ENCODE measurements at places on chromosomes 2 and 18.

DNA sequence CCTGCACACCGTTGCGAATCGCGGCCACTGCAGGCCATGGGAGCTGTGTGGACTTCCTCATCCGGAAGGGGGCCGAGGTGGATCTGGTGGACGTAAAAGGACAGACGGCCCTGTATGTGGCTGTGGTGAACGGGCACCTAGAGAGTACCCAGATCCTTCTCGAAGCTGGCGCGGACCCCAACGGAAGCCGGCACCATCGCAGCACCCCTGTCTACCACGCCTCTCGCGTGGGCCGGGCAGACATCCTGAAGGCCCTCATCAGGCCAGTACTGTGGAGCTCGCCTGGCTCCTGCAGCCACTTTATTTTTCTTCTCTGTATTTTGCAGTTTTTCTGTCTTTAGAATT is 9.0 kb downstream of the ASB1 start:
- DNase-seq = no peak

GRCh38 chr2:113117541-113118262 is 9.7 kb upstream of the IL1RN start:
- DNase-seq = no peak

GRCh38 chr2:127721311-127721977 is 20.1 kb downstream of the SFT2D3 start:
- DNase-seq = no peak

DNA sequence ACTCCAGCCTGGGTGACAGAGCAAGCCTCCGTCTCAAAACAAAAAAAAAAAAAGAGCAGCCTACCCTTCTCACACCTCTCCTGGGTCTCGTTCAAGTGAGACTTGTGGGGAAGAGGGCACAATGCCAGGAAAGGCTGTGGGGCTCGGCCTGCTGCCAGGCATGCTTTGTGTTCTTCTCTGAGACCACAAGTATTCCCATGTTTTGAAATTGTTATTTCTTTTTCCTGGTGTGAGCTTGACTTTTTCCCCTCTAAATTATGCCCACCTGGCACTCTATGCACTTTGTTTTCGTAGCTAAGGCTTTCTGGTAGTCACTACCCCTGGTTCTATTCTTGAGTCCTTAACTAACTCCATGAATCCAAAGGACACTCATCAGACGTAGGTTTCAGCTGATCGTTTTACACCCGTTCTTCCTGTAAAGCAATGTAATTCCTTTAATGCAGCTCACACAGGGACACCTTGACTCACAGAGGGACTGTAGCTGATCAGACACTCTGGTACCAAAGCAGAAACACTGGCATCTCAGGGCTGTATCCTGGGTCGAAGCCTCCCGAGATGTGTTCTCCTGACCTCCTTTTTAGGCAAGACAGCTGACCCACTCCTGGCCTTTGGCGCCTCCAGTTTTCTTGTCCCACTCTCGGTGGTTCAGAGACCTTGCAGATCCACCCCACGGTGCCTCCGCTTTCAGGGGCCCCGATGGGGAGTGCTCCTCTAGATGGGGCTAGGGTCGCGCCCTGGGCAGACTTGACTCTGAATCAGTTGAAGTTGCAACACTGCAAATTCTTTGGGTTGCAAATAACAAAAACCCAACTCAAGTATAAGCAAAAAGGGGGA is 193.3 kb upstream of the AGAP1 start:
- DNase-seq = no peak

DNA sequence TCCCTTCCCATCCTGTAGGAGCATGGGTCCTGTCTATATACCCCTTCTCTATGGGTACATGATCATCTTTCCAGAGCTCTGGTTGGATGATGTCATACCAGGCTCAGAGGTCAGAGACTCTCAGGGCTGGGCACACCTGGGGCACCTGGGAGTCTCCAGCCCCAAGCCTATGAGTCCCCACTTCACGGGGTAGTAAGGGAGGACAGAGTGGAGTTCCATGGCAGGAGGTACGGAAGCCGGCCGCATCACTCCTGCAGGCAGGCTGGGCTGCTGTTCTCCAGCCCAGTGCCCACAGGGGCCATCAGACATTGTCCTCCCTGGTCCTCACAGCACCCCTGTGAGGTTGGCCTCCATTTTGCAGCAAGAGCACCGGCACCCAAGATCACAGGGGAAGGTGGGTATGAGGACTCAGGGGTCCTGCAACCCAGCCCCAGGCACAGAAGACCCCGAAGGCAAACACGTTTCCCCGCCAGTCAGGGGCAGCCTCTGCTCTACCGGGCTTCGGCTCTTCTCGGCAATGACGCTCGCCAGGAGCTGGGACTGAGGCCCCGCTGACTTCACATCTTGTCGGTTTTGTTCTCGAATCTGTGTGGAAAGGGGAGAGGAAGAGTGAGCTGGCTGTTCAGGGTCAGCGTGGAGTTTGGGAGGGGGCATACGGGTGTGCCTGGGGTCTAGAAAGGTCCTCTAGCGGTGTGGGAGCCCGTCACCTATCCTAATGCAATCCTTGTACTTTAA is 91.5 kb downstream of the ADD2 start:
- no peak for DNase-seq

DNA sequence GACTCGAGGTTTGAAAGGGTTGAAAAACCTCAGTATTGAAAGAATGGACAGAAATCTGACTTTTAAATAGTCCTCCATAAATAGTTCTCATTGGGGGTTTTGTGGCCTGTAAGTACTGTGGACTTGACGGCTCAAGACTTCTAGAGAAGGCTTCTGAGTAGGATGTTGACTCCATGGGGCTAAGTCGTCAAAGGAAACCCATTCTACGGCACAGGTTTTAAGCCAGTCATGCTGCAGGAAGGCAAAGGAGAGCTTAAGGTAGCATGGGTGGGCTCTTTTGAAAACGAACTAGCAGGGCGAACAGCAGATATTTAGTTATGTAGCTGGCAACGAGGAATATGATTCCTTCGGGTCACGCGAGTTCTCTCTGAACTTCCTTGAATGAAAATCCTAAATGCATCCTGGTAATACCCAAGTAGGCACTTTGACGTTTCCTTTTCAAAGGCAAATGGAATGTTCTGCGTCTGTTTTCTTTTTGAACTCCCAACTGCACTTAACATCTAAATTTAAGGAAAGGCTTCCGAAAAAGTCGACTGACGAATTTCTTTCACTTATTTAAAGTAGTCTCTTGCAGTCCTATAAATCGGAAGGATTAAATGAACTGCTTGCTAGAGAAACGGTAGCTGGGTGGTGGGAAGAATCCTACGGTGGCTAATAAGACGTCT is 1.1 kb upstream of the NEDD4L start:
- no peak for DNase-seq

GRCh38 chr2:147182260-147182659 is 662.6 kb upstream of the ACVR2A start:
- DNase-seq = no peak
